ENCODE measurements at places on chromosomes 7 and 10.
A peak's percentile ranks its signal among the peaks of the same experiment; 100 is the strongest.

GRCh38 chr7:42549866-42550485 lies 313.0 kb upstream of the GLI3 start:
- DNase-seq = no peak

- DNase-seq = peak; percentile 7
These were observed 108.5 kb upstream of the TMEM168 start for GRCh38 chr7:112898432-112899290.

GRCh38 chr10:126842836-126843235 lies 62.4 kb upstream of the DOCK1 start:
- DNase-seq = no peak

DNA sequence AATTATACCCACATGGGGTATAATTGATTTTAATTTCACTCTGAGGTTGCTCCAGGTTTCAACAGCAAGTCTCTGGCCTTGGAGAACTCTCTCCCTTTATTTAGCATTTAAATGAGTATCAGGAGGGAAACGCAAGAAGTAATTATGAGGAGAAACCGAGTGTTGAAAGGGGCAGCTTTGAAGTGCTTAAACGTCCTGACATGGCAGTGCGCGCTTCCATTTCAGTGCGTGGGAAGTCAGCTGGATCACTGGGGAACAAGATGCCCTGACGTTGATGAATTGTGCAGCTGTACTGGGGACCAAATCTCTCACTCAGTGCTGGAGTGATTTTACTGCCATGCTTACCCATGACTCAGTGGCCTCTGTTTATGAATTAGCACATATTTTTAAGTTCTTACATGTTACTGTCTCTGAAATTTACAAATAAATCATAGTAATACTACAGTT lies 106.0 kb upstream of the PRR15 start:
- no peak for DNase-seq

DNA sequence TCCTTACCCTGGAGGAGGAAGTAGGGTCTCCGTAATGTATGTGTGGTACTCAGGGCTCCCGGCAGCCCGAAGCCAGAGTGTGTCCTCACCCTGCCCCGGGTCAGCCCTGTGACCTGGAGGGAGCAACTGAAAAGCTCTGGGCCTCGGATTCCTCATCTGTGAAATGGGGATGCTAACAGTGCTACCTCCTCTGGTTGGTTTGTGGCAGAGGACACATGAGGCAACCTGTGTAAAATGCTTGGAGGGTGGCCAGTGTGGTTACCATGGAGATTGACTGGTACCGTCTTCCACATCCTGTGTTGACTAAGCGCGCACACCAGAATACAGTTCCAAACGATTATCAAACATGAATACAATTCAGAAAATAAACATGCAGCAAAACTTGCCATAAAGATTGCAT lies 163.8 kb upstream of the KLF6 start:
- DNase-seq = peak; percentile 59

DNA sequence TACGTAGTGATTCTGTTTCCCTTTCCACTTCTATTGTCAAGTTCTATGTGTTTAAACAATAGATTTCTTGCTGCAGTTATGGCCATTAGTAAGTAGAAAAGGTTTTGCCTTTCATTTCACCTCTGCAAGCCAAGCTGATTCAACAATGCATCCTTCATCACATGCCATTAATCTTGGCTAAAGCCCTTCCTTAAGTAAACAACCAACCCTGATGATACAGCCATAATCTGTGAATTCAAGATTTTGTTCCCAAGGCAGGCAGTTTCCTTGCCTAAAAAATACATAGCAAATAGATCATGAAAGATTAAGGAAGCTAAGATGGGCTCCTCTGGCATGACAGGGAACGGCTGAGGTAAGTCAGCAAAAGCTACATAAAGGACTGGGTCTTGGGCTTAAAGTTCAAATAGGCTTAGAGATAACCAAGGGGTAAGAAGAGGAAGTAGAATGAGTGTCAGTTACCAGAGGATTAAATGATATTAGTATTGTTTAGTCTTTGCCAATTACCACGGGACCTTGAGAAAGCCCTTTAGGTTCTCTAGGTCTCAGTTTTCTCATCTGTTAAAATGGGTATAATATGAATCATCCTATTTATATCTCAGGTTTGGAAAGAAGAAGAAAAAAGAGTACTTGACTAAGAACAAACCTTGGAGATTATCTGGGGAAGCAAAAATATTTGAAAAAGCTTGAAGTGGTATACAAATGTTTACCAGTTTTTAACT lies 35.9 kb upstream of the ANK3 start:
- DNase-seq = no peak

Data from stimulated activated CD4-positive, alpha-beta T cell treated with anti-CD3 and anti-CD28 coated beads, Interleukin-15, amount 100 ng/mL, for 48 hours (primary cell).